ENCODE measurements at places on chromosomes 3 and 15.

GRCh38 chr3:161946443-161946960 lies 449.9 kb downstream of the OTOL1 start:
- H3K4me3 ChIP-seq, result no peak overlapping the region
- H3K36me3 ChIP-seq, result peaks cover 17% of the 10 kb centered on the region
- no peaks in the 10 kb centered on the region for H3K4me1 ChIP-seq
- H3K27me3 ChIP-seq, result no peaks in the 10 kb centered on the region

DNA sequence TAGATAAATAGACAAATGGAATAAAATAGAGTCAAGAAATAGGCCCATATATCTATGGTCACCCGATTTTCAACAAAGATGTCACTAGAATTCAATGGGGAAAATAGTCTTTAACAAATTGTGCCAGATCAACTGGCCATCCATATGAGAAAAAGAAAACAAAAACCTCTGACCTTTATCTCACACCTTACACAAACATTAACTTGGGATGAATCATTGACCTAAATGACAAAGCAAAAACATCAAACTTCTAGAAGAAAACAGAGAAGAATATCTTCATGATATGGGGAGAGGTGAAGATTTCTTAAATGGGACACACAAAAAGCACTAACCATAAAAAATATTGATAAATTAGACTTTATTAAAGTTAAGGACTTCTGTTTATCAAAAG lies 31.9 kb downstream of the ITGA11 start:
- no peaks in the 10 kb centered on the region for H3K27me3 ChIP-seq
- H3K4me3 ChIP-seq, result no peak overlapping the region
- DNase-seq, result no peak
- no peaks in the 10 kb centered on the region for H3K4me1 ChIP-seq

DNA sequence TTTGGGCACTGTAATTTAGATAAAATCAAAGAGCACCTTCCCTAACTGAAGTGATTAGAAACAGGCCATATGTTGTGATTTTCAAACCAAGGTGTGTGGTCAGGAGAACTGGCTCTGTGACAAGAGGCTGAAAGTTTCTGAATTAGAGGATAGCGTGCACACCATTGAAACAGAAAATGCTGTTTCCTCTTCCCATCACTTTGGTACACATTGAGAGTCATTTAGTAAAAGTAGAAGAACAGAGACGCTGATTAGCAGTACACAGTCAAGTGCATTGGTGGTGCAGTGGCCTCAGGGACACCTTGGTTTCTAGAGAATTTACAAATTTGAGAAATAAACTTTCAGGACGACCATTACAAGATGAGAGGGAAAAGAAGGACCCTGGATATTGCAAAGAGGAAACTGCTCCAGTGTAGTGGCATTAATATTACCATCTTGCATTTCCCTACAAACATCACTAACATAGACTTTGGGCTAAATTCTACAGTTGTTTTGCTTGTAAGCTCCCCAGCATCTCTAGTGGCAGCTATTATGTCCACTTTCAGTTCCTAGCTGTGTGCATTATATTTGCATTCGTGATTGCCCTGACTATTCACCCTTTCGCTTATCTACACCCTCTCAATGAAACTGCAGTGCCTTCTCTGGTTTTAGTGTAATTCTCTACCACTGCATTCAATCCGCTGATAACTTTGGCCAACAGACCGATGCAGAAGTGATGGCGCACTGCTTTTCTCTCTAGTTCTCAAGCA lies 728.1 kb upstream of the GRM7 start:
- H3K27me3 ChIP-seq, result no peaks in the 10 kb centered on the region
- no peaks in the 10 kb centered on the region for H3K4me1 ChIP-seq
- no peak for DNase-seq
- no peaks in the 10 kb centered on the region for H3K36me3 ChIP-seq
- no peak overlapping the region for H3K4me3 ChIP-seq

DNA sequence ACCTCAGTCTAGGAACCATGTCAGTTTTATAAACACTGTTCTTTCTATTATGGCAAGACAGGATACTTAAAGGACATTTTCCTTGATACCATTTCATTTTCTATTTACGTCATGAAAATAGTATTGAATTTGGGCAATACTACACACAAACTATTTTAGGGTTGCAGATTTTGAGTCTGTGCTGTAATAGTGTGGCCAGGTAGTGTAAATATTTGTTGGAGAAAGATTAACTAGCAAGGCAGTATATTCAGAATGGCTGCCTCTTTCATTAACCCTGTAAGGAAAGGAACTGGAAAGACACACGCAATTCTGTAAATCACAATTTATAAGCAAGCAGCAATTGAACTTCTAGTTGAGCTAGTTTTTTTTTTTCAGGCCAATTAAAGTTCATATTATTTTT lies 2.0 kb downstream of the CTXND1 start:
- H3K4me1 ChIP-seq, result no peaks in the 10 kb centered on the region
- no peak overlapping the region for H3K4me3 ChIP-seq
- peaks cover 17% of the 10 kb centered on the region for H3K27me3 ChIP-seq
- no peak overlapping the region for H3K27ac ChIP-seq

DNA sequence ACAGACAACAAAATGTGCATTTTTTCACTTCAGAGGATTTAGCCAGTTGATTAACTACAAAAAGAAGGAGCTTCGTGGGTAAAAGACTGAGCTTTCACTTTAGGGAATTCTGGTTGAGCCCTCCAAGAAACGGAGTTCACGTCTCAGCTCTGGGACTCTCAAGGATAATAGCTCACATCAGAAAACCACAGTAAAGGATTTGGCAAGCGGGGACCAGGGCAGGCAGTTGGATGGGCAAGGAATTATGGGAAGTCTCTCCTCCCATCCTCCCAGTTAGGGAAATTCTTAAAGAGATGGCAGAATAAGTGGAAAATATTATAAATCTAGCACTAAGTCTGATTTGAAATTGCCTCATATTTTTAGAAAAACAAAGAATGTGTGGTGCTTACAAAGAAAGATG lies 188.3 kb upstream of the EOMES start:
- H3K36me3 ChIP-seq, result no peaks in the 10 kb centered on the region
- no peaks in the 10 kb centered on the region for H3K4me1 ChIP-seq
- no peaks in the 10 kb centered on the region for H3K27me3 ChIP-seq
- H3K4me3 ChIP-seq, result no peak overlapping the region
- no peak overlapping the region for H3K27ac ChIP-seq

GRCh38 chr3:7964899-7965298 lies 536.7 kb upstream of the LMCD1 start:
- H3K4me1 ChIP-seq, result no peaks in the 10 kb centered on the region
- H3K27ac ChIP-seq, result no peak overlapping the region
- H3K4me3 ChIP-seq, result no peak overlapping the region
- no peaks in the 10 kb centered on the region for H3K36me3 ChIP-seq
- no peaks in the 10 kb centered on the region for H3K27me3 ChIP-seq

DNA sequence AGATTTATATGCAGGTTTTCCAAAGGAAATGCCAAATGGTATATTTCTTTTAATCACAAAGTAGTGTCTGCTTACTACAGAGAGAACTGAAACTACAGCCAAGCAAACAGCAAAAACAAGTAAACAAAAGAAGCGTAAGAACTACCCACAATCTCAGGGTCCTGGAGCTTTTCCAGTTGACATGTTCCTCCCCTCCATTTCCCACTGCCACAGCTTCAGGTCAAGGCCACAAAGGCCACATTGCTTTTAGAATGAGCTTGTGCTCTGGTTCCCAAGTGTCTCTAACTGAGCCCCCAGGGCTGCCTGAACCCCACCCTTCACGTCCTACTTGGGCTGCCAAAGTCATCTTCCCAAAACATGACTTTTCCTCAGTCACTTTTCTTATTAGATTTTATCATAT lies 24.1 kb downstream of the CTDSPL start:
- H3K4me1 ChIP-seq, result no peaks in the 10 kb centered on the region
- H3K36me3 ChIP-seq, result no peaks in the 10 kb centered on the region
- H3K4me3 ChIP-seq, result no peak overlapping the region
- DNase-seq, result no peak

DNA sequence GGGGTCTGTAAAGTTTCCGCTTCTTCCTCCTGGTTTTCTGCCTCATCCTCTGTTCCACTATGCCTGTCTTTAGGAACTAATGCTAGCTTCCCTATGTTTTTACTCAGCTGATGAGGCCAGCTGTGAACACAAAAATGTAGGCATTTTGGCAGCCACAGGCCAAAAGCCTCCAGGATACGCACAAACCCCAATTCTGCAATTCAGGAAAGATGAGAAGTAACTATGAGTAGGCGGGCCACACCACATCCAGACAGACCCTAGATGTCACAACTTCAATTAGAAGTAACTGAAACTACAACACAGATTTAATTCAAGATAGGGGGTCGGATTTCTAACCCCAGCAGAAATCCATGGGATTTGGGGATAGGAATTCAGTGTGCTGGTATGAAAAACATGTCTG lies 11.9 kb downstream of the CA12 start:
- DNase-seq, result no peak
- no peaks in the 10 kb centered on the region for H3K27me3 ChIP-seq
- no peaks in the 10 kb centered on the region for H3K36me3 ChIP-seq
- H3K4me3 ChIP-seq, result no peak overlapping the region
- H3K4me1 ChIP-seq, result no peaks in the 10 kb centered on the region

DNA sequence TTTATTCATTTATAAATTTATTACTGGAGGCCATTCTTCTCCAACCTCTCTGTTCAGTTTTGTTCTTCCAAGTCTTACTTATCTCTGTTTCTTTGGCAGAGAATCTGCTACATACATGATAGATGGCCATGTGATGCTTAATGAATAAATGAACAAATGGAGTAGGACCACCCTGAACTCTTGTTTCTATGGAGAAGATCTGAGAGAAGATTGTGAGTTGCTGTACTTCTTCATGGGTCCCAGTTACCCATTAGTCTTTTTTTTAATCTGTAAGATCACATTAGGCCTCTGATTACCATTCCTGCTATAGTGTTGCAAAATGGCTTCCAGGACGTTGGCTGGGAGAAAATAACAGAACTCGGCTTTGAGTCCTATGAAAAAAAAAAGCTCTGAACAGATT lies 191.9 kb upstream of the SYNPR start:
- no peak overlapping the region for H3K27ac ChIP-seq
- H3K27me3 ChIP-seq, result no peaks in the 10 kb centered on the region
- DNase-seq, result no peak
- H3K4me1 ChIP-seq, result peaks cover 7% of the 10 kb centered on the region
- H3K4me3 ChIP-seq, result no peak overlapping the region
- H3K36me3 ChIP-seq, result peaks cover 10% of the 10 kb centered on the region

DNA sequence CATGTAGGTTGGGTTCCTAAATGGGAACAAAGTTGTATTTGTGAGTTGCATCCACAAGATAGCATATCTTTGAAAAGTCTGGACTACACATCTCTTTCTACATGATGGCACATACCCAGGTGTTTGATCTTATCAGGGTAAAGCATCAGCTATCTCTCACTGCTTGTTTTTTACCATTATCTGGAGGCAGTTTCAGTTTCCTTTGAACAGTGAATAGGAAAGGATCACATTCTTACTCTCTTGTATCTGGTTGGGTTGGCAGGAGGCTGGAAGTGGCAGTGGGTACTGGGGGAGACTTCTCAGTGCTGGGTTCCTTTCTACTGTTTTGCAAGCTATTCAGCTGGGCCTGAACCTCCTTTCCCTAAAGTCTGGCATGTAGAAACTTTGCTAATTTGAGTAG lies 4.1 kb downstream of the CEMIP start:
- H3K4me1 ChIP-seq, result no peaks in the 10 kb centered on the region
- H3K27ac ChIP-seq, result no peak overlapping the region
- no peak for DNase-seq
- no peak overlapping the region for H3K4me3 ChIP-seq
- no peaks in the 10 kb centered on the region for H3K36me3 ChIP-seq

GRCh38 chr3:184769382-184770170 lies 42.4 kb upstream of the VPS8 start:
- no peaks in the 10 kb centered on the region for H3K36me3 ChIP-seq
- H3K27me3 ChIP-seq, result no peaks in the 10 kb centered on the region
- no peak overlapping the region for H3K27ac ChIP-seq
- DNase-seq, result no peak
- H3K4me1 ChIP-seq, result no peaks in the 10 kb centered on the region

DNA sequence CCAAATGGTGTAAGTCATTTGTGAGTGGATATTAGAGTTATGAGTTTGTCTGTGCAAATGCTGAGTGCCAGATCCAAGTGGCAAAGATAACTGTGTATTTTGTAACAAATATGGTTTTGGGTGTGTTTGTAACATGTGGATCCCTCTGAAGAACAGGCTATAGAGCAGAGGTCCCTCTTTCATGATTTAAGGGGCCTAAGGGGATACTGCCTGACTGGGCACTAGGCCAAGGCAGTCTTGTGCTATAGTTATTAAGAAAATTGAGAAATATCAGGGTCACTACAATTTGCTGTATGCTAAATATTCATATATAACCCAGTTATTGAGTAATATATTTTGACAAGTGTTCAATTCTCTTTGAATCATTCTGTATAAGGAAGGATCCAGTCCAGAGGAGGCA lies 555.6 kb upstream of the RGMA start:
- no peak for DNase-seq
- no peaks in the 10 kb centered on the region for H3K4me1 ChIP-seq
- H3K27me3 ChIP-seq, result no peaks in the 10 kb centered on the region
- H3K27ac ChIP-seq, result no peak overlapping the region
- no peak overlapping the region for H3K4me3 ChIP-seq

GRCh38 chr15:48974882-48975281 lies 11.2 kb upstream of the SHC4 start:
- H3K36me3 ChIP-seq, result no peaks in the 10 kb centered on the region
- DNase-seq, result peak; percentile 53
- no peaks in the 10 kb centered on the region for H3K4me1 ChIP-seq

GRCh38 chr15:88476635-88477060 lies 9.1 kb downstream of the MRPS11 start:
- no peak overlapping the region for H3K4me3 ChIP-seq
- H3K27ac ChIP-seq, result no peak overlapping the region
- no peaks in the 10 kb centered on the region for H3K4me1 ChIP-seq
- H3K27me3 ChIP-seq, result no peaks in the 10 kb centered on the region
- H3K36me3 ChIP-seq, result peaks cover 35% of the 10 kb centered on the region

- H3K4me1 ChIP-seq, result no peaks in the 10 kb centered on the region
- H3K4me3 ChIP-seq, result no peak overlapping the region
- H3K27ac ChIP-seq, result no peak overlapping the region
- no peaks in the 10 kb centered on the region for H3K36me3 ChIP-seq
Observed at GRCh38 chr3:158160958-158161357, 51.1 kb downstream of the RSRC1 start.

DNA sequence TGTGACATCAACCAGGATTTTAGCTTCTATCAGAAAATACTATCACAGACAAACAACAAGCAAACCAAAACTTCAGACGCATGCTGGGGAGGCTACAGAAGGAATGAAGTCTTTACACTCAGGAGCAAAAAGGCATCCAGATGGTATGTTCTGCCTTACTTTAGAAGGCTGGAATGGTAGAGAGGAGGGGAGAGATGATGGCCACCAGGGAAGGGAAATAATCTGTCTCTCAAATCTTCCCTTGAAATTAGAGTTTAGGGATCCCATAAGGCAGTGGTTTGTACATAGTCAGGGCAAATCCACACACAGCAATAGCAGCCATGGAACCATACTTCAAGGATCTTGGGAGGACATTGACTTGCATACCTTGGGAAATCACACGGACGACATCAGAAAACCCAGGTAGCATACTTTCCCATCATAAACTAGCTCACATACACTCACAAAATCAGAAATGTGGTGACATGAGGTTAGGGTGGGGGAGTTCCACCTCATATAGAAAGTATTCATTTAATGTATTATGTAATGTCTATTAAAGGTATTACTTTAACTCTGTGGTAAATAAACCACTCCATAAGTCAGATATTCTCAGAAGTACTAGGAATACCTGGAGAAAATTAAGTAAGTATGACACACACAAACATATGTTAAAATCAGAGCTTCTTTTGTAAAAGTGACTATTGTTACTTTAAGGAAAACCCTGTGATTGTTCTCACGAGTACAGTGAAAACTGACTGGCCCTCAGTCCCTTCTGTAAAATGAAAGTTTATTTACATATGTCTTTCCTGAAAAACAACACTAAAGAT lies 9.4 kb downstream of the BTLA start:
- no peak for DNase-seq
- H3K4me1 ChIP-seq, result no peaks in the 10 kb centered on the region
- H3K27me3 ChIP-seq, result no peaks in the 10 kb centered on the region
- H3K36me3 ChIP-seq, result no peaks in the 10 kb centered on the region
- no peak overlapping the region for H3K4me3 ChIP-seq
- no peak overlapping the region for H3K27ac ChIP-seq

Measured in H9 (cell line).